ENCODE measurements at places on chromosomes 6 and 20.

DNA sequence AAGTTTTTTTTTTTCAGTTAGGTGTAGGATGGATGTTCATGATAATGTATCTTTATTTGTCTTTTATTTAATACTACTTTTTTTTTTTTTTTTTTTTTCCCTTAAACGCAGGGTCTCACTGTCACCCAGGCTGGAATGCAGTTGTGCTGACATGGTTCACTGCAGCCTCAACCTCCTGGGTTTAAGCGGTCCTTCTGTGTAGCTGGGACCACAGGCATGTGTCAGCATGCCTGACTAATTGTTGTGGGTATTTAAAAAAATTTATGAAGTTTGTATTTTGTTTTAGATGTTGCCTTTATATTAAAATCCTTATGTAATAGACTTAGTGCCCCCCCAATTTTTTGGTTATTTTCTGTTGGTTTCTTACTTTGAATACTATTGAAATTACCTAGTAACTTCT lies 42.6 kb downstream of the NCOA3 start:
- DNase-seq = no peak

DNA sequence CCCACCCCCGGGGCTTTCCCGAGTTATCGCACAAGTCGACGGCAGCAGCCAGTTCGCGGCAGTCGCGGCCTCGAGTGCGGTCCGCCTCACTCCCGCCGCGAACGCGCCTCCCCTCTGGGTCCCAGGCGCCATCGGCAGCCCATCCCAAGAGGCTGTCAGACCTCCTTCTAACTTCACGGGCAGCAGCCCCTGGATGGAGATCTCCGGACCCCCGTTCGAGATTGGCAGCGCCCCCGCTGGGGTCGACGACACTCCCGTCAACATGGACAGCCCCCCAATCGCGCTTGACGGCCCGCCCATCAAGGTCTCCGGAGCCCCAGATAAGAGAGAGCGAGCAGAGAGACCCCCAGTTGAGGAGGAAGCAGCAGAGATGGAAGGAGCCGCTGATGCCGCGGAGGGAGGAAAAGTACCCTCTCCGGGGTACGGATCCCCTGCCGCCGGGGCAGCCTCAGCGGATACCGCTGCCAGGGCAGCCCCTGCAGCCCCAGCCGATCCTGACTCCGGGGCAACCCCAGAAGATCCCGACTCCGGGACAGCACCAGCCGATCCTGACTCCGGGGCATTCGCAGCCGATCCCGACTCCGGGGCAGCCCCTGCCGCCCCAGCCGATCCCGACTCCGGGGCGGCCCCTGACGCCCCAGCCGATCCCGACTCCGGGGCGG lies 1.6 kb downstream of the GNAS start:
- no peak for DNase-seq

DNA sequence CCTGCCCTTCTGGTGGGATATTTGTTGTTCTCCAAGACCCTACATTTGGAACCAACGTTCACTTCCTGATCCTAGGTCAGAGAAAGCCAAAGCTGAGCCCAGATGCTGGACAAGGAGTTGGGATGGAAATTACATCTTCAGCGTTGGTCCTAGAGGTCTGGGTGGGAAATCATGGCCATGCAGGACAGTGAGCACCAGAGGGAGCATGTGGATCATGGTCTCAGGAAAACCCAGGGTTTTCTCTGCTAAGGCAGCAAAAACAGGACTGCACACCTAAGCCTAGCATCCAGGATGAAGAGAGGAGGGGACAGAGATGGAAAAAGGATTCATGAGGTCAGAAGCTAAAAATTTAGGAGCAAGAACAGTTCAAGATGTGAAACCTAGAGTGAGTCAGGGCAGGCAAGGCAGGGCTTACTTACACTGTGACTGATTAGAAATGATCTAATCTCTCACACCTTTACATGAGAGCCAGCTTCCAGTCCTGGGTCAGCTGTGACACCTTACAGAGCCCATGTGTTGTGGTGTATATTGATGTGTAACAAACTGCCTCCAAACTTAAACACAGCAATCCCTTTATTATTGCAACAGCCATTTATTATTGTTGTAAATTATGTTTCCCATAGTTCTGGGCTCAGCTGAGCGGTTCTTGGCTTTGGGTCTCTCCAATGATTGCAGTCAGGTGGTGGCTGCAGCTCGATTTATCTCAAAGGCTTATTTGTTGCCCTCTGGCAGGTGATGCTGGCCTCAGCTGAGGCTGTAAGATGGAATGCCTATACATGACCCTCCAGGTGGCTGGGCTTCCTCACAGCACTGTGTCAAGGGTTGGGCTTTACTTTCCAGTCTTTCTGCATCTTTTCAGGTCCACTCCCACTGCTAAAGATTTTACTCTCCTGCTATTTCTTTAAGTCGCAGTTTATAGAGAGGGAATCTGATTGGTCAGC lies 6.5 kb downstream of the C20orf202 start:
- peak; percentile 21 for DNase-seq

DNA sequence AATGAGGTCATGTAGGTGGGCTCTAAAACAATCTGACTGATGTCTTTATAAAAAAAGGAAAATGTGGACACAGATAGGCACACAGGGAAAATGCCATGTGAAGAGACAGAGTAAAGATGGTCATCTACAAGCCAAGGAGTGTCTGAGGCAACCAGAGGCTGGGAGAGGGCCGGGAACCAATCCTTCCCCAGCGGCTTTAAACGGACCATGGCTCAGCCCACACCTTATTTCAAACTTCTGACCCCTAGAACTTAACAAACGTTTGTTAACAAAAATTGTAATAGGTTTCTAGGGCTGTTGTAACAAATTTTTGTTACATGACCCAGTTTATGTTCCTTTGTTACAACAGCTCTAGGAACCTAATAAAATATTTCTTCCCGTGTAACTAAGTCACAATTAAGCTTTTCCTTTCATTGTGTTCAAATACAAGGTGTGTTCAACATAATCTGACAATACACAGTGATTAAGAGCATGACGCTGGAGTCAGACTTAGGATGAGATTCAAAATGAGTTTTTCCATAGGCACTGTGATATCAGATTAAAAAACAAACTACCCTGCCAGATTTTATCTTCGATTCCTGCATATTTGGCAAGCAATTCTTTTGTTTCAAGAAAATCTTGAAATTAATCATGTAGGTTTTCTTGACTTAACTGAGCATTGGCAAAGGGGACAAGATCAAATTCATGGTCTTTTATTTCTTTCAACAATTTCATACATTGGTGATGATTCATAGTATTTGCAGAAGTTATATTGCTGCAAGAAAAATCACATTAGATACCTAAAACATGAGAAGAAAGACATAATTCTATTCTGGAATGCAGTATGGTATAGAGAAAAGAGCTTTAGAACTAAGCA lies 169.5 kb upstream of the RIPOR2 start:
- DNase-seq = no peak

GRCh38 chr20:15240801-15241200 lies 903.4 kb upstream of the FLRT3 start:
- no peak for DNase-seq

DNA sequence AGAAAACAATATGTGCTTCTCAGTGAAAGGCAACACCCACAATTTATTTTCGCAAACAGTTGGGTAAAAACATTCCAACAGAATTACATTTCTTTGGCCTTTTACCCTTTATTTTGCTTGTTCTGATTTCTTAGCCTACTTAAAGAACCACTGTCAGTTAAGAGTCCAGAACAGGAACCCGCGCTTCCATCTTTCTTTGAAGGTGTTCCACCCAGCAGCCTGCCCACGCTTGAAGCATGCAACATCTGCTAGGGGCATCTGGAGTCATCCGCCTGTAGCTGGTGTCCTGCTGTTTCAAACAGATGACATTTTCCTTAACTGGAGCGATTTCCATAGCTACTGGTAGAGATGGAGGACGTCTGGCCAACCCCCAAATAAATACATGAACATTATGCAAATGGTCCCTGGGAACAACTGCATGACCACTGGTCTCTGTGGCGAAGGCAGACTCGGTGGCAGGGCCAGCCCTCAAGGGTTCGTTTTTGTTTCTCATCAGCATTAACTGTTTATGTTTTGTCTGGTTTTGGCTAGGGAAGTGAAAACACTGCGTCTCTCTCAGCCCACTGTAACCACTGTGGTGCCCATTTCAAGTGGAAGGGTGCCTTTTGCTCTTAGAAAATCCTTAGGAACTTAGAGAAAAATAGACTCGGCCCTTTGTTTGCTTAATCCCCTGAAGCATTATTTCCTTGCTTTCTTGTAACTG lies 51.6 kb downstream of the LAMA4 start:
- DNase-seq = no peak

DNA sequence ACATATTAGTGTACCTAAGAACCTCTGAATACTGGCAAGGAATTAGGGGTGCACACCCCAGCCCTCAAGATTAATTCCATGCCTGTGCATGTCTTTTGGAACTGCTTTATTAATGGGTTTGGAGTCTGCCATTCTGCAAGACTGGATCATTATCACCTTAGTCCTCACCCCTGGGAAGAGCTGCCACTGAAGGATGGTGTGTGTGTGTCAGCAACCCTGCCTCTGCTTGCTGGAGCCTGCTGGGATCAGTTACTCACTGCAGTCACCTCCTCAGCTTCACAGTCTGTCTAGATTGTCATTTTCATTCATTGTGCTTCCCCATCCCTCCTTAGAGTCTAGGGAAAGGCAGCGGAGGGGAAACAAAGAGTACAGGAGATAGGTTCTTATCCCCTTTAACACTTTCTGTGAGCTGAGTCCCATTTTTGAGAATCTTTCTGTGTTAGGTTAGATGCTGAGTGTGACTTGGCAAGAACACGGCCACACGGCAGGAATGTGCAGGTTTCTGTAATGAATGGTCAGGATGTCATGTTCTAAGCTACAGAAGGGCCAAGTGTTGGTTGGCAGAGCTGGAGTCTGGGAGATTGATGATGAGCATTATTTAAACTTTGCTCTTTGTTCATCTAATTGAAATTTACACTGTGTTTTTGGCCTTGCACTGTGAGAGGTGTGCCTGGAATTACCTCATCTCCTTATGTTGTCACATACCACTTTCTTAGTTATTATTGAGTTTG lies 21.1 kb downstream of the GHRH start:
- no peak for DNase-seq

DNA sequence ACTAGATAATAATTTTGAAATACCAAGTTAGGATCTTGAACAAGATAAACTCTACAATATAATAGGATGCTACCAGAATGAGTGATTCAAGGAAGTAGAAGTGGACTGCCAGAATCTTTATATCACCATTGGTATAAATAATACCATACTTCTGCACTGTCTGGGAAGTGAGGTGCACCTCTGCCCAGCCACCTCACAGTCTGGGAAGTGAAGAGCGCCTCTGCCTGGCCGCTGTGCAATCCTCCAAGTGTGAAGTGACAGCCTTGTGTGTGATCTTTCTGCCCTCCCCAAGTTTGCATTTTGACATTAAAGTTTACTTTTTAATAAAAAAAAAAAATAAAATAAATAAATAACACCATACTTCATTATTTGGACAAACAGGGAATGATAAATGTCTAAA lies 18.8 kb downstream of the LATS1 start:
- DNase-seq = no peak

Measured in HCT116 (cell line).